ENCODE measurements at places on chromosomes 2 and 18. TPM values are rescaled to one million over a fixed set of nuclear protein-coding genes. Genes with fewer than 3 reads are reported as not detected.

GRCh38 chr2:112646791-112647689, 1.3 kb downstream of the SLC20A1 start:
- no peak for DNase-seq

DNA sequence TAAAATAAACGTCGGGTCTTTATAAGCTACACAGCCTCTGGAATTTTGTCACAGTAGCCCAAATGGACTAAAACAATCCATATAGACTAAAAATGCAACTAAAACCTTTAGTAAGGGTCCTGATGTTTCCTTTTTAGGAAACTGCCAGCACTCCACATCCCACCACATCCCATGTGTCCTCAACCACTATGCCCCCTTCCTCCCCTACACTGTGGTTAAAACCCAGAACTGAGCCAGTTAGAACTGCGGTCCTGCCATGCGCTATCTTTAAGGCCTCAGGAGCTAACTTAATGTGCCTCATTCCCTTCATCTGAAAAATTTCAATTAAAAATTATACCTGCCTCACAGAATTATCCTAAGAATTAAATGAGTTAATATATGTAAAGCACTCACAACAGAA, 41.1 kb downstream of the ACVR1 start:
- no peak for DNase-seq

Gene NEURL3
- 1.1 TPM for total RNA-seq

GRCh38 chr2:178072000-178072382, 586 bp downstream of the PDE11A start:
- no peak for DNase-seq

DNA sequence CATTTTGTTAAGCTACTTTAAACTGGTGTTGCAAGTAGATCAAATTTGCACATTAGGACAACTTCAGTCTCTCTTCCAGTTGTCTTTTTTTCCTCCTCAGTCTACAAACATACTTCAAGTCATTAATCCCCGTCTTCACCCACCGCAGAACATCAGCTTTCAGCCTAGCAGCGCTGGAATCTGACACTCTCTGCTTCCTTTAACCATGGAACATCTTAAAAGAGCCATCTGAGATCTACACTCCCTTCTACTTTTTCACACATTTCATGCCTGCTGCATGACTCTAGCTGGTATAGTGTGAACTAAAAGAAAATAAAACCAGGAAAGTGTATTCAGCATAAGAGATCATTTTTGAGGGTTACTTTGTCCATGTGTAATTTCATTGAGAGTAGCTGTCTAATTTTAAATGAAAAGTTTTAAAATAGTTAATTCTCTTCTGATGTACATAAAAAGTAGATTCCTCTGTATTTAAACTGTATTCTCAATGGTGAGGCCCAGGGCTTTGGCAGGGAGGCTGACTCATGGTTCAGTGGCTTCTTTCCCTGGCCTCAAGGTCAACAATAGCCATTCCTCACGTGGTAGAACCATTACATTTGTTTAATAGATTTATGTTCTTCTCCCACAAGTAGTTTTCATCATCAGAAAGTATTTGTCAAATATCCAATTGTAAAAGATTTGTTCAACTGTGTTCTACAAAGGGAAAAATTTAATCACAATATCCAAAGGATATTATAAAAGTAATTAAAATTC, 16.5 kb downstream of the SGPP2 start:
- DNase-seq = no peak

Gene OTOS
- total RNA-seq = not detected

DNA sequence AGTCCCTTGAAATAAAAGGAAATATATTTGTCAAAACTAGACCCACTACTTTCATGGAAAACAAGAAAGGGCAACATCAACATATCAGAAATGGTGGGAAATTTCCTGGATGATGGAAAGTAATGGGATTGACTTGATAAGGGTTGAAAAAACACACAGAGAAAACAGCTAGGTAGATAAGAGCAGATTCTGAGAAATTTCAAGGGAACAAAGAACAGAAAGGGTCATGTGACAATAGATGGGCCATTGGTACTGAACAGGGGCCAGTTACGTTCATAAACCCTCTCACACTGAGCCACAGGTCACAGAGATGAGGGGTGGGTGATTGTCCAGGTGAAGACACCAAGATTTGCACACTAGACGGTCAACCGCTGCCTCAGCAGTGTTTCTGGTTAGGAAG, 98.7 kb downstream of the QPCT start:
- no peak for DNase-seq

DNA sequence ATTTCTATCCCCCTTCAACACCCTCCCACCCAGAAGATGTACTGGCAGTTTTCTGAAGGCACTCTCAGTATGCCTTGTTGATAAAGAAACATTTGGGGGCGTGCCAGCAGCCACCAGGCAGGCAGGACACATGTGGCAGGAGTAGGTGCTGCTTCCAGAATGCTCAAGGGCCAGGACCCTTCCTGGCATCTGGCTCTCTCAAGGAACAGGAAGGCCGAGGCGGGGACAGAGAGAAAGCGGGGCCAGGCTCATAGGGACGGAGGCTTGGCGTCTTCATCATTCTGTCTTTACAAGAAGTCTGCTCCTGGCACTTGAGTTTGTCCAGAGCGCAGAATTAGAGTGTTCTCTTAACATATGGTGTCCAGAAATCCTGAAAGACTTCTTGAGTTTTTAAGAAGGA, 121.6 kb downstream of the FAM210A start:
- no peak for DNase-seq

Gene STAMBP
- 25.6 TPM for total RNA-seq

- DNase-seq = no peak
These were observed 293.9 kb upstream of the SYT4 start for GRCh38 chr18:43571078-43571689.

DNA sequence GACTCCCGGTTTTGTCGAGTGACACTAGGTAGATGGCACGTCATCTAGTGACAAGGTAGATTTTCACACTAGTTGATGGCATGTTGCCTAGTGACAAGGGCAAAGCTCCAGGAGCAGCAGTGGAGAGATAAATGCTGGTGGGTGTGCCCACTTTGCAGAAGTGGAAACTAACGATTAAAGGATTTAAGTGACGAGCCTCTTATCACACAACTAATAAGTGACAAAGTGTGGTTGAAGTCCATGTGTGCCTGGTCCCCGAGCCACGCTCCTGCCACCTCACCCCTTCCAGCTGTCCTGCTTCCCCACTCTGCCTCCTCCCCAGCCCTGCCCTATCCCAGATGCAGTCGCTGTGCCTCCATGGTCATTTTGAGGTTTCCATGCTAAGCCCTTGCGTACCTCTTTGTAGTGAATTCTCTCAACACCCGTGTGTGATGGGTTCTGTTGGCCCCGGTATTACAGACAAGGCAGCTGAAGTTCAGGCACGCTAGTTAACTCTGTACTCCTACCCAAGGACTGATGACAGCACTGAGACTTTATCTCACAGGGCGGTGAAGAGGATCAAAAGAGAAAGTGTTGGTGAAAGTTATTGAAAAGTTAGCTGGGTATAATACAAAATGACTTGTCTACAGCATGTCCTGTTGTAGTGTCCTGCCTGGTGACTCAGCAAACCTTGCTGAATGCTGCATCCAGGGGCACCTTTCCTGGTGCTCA, 113.4 kb upstream of the GLI2 start:
- no peak for DNase-seq

GRCh38 chr2:154233231-154233630, 361.5 kb downstream of the GALNT13 start:
- no peak for DNase-seq

DNA sequence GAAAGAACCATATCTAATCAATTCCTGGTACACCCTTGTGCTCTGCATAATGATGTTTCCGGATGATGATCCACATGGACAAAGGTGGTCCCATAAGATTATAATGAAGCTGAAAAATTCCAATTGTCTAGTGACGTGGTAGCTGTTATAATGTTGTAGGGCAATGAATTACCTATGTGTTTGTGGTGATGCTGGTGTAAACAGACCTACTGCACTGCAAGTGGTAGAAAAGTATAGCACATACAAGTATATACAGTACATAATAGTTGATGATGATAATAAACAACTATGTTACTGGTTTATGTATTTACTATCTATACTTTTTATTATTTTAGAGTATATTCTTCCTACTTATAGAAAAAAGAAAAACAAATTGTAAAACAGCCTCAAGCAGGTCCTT, 8.4 kb downstream of the DGKD start:
- DNase-seq = no peak

DNA sequence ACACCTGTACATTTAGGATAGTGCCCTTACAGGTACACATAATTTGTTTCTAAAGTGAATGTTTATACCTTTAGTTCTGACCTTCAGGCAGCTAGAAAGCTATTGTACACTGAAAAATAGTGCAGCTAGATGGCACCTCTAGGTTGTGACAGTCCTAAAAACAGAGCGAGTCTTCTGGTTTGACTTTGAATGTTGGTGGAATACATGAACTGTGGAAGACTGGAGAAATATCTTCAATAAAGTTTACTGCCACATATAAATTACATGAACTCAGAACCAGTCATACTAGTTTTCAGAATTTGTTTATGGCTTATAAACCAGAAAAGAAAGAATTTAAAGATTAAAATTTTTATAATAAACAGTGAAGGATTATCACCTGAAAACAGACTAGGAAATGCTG, 58.7 kb upstream of the TWSG1 start:
- DNase-seq = no peak

DNA sequence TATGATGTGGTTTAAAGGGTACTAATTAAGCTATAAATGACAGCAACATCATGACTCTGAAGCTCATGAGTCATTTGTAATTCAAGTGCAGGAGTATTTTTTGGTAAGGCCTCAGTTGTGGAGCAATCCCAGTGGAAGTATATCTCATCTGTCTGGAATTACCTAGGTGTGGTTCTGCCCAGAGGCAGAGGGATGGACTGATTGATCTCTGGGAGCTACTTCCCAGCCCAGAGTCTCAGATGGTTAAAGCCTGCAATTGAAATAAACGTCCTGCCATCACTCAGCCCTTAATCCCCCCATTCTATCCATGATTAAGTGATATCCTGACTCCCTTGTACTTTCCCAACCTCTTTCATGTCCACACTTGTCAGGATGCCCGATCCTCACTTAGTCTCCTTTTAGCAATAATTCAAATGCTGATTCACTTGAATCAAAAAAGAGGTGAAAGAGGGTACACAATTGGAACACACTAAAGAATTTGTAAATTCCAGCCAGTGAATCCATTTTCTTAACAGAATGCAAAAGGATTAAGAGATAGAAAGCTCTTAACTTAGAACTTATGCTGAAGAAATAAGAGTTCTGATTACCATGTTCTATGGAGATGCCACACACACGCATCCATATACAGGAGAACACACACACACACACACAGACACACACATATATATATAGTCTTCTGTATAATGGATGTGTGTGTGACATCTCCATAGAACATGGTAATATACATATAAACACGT, 664.4 kb downstream of the NYAP2 start:
- DNase-seq = no peak

Gene ZSWIM2
- total RNA-seq = not detected

Gene IL1RN
- total RNA-seq = 11.9 TPM
